NCI-H524 treated with DMSO at 0.1 percent for 48 hours (cell line): ENCODE measurements at places on chromosomes 4 and X.
A peak's percentile ranks its signal among the peaks of the same experiment; 100 is the strongest.

- DNase-seq = no peak
These were observed 237.9 kb downstream of the GRXCR1 start for GRCh38 chr4:43130228-43131021.

- DNase-seq = no peak
These were observed 363.8 kb upstream of the FTHL17 start for GRCh38 chrX:31435592-31435991.

DNA sequence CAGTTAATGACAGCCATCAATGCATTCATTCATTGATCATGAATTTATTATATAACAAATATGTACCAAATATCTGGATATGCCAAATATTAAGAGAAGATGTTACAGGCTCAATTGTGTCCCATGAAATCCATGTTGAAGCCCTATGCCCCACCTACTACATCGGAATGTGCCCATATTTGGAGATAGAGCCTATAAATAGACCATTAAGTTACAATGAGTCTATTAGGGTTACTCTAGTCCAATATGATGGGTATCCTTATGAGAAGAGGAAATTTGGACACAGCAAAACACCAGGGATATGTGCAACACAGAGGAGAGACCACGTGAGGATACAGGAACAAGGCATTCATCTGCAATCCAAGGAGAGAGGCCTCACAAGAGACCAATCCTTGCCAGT, 634.5 kb downstream of the DMD start:
- DNase-seq = no peak

DNA sequence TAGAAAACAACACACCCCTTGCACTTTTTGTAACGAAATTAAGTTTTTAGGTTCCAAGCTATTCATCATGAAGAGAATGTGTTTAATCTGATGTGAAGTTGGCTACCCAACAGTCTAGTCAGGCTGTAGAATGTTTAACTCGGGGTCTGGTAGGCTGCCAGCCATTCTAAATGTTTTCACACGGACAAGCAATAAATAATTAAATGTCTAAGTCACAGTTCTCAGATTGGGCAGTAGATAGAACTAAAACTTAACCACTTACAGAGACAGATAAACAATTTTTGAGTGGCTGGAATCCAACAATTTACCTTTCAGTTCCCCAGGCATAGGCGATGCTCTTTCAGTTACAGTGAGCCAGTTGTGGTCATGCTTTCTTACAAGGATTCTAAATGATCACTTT, 66.5 kb downstream of the CHIC2 start:
- no peak for DNase-seq

- no peak for DNase-seq
These were observed 15.5 kb downstream of the PAGE4 start for GRCh38 chrX:49844611-49845010.

- DNase-seq = peak; percentile 49
These were observed 118.5 kb downstream of the PLS3 start for GRCh38 chrX:115679460-115679859.

- no peak for DNase-seq
These were observed 1.5 kb downstream of the MGARP start for GRCh38 chr4:139278485-139278884.

DNA sequence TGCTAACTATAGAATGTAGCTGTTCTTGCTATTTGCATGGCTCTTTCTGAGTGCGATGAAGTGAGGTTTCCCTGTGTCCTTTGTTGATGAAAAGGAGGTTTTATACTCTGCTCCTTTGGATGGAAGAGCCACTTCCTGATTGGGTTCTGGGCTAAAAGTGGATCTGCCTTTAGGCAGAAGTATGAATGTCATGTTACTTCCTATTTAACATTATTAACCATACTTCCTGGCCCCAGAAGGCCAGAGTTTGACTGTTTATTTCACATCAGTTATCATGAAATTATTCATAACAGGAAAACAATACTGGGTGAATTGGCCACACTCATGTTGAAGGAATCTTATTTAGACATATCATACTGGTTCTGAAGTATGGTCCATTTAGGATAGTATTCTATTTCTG, 386.2 kb downstream of the PCDH7 start:
- DNase-seq = no peak

DNA sequence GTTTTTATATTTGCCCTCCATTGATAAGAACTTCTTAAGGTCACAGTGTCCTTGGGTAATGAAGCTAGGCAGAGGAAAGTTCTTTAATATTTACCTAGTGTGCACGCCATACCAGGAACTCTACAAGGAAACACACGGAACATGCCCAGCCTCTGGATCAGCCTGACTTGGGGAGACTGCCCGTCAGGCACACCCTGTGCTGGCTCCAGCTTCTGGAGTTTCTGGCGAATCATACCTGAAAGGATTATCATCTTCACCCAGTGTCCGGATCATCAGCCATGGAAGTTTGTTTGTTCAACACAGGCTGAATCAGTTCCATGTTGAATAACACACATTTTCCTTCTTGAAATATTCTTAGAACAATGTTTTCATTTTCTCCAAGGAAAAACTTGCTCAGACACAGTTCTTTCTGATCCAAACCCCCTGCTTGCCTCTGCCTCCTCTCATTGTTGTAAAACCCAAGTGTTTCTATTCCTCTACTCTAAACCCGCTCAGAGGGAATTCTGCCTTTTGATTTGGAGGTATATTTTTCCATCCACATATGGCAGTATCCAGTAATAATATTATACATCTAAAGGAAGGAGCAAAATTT, 176.7 kb downstream of the SHROOM3 start:
- no peak for DNase-seq

- DNase-seq = no peak
These were observed 249.5 kb downstream of the GPM6A start for GRCh38 chr4:175562542-175562941.

- no peak for DNase-seq
These were observed 103.3 kb upstream of the CPEB2 start for GRCh38 chr4:14898989-14899388.

DNA sequence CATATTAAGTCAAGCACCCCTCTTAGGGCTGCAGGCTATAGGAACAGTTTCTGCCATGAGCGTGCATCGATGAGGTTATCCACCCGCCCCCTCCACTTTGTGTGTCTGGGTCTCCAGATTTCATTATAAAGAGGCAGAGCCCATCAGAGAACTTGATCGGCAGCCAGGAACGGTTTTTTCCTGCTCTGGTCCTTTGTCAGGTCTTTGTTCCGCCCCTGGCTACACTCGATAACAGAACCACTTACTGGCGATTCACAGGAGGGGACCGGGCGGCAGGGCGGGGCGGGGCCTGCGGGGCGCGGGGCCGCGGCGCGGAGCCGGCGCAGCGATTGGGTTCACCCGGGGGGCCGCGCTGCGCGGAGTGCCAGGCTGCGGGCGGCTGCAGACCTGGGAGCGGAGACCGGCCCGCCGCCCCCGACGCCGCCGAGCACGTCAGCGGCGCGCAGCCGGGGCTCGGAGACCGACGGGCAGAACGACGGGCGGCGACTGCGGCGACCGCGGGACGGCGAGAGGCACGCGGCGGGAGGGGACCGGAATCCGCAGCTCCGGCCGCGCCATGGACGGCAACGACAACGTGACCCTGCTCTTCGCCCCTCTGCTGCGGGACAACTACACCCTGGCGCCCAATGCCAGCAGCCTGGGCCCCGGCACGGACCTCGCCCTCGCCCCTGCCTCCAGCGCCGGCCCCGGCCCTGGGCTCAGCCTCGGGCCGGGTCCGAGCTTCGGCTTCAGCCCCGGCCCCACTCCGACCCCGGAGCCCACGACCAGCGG, at the start of gene SLC10A4:
Gene SLC10A4, plus strand, starts transcription at position 338 of the 771 bp plus-strand sequence. Its CDS starts 219 bp downstream, at position 557.
- DNase-seq = no peak

DNA sequence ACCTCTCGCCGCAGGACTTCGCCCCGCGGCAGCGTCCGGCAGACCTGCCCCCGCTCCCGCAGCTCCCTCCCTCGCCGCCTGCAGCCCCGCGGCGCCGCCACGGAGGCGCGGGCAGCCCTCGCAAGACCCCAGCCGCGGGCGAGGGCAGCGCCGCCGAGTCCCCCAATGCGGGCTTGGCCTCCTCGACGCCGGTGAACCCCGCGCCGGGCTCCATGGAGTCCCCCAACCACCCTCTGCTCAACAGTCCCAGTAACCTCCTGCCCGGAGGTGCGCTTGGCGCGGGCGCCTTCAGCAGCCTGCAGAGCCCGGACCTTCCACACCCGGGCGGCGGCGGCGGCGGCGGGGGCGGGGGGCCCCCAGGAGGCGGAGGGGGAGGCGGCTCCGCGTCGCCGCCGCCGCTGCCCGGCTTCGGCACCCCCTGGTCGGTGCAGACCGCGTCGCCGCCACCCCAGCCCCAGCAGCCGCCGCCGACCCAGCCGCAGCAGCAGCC, 1.2 kb downstream of the CPEB2 start:
- no peak for DNase-seq

- no peak for DNase-seq
These were observed 72.9 kb upstream of the ENOX2 start for GRCh38 chrX:130975947-130976346.
